Heart left ventricle (tissue), 16 donors: ENCODE measurements at places on chromosomes 13 and 19. TPM values are rescaled to one million over a fixed set of nuclear protein-coding genes. Genes with fewer than 3 reads are reported as not detected.
A peak's percentile ranks its signal among the peaks of the same experiment; 100 is the strongest.

Gene TUBB4A
- 0.15 TPM for polyA plus RNA-seq

GRCh38 chr19:38004186-38004520, 97.1 kb downstream of the SIPA1L3 start:
- no peak for DNase-seq

GRCh38 chr13:86155756-86156155, 356.5 kb upstream of the SLITRK6 start:
- DNase-seq: no peak

GRCh38 chr19:58096884-58097283, 1.1 kb downstream of the ZSCAN18 start:
- DNase-seq: no peak

Gene ADAMTSL5
- polyA plus RNA-seq: 20.8 TPM

DNA sequence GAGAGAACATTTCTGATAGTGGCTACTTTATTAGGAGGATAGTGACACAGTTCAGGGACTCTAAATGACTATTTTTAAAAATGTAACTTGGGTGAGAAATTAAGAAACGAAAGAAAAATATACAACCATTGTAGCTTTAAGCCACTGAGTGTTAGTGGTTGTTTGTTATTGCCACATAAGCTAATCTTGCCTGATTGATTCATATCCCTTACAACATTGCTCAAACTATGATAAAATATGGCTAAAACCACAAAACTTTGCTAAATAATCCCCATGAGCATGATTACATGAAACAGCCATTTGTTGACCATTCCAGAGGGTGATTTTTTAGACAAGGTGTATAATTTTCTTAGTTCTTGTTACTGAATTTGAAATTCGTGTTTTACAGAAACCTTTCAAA, 343.4 kb downstream of the SLITRK5 start:
- DNase-seq: no peak

Gene CBY2
- polyA plus RNA-seq: not detected

Gene DIRAS1
- polyA plus RNA-seq: 168 TPM

- no peak for DNase-seq
Measured at GRCh38 chr13:40371531-40372125, 294.8 kb downstream of the FOXO1 start.

Gene PSG4
- not detected for polyA plus RNA-seq

GRCh38 chr19:33290956-33291622, 11.2 kb downstream of the CEBPA start:
- no peak for DNase-seq

GRCh38 chr19:47445937-47446402, 25.7 kb downstream of the SLC8A2 start:
- no peak for DNase-seq

- DNase-seq: no peak
Measured at GRCh38 chr13:28306325-28306724, 168.0 kb downstream of the PAN3 start.

Gene KCNN4
- 0.46 TPM for polyA plus RNA-seq

DNA sequence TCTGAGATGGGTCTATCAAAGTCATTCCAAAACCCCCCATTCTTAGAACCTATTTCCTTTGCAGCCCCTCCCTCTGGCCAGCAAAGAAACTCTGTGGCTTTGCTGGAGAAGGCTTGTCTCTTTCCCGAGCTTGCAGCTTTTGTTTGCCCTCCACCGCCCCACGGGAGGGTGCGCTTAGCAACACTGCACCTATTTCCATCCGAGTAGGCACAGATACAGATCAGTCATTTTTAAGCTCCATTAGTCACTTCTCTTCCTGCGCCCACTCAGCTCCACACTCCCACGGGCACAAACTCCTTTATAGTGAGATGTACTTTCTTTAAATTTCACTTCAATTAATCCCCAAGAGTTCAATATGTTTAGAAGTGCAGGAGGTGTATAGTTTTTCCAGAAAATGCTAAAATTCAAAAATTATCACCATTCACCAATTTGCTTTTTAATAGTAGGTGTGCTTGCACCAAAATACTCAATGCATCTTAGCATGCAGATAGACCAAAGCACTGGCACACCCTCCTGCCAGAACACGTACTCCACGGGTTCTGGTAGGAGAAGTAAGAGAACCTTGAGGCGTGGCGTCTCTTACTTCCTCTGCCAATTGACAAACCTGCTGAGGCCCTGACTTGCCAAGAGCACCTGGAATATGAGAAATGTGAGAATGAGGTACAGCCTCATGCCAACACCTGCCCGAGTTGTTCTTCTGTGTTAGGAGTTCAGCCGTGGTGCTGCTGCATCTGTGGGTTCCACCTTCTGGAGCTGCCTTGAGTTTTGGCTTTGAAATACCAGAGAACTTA, 183.7 kb downstream of the TEX29 start:
- DNase-seq: no peak

Gene CTXN1
- not detected for polyA plus RNA-seq

Gene GPR42
- not detected for polyA plus RNA-seq

DNA sequence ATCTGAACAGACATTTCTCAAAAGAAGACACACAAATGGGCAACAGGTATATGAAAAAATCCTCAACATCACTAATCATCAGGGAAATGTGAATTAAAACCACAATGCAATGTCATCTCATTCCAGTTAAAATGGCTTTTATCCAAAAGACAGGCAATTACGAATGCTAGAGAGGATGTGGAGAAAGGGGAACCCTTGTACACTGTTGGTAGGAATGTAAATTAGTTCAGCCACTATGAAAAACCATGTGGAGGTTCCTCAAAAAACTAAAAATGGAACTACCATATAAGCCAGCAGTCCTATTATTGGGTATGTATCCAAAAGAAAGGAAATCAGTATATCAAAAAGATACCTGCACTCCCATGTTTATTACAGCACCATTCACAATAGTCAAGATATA, 24.7 kb upstream of the ZC3H13 start:
- DNase-seq: no peak

DNA sequence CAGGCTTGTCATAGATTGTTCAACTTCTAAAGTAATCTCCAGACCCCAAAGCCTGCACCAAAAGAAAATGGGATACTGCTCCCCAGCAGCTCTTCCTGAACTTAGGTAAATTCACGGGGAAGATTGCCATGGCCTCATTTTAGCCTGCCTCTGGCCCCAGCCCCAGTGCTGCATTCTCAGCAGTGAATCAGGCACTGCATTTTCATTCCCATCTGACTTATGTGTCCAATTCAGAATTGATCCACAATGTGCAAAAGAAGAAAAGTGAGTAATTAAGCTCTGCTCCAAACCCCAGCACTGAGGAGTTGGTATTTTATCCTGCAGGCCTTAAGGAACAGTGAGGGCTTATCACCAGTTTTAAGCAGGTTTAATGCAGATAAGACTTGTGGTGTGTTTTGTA, 176.4 kb downstream of the KCTD12 start:
- DNase-seq: no peak

GRCh38 chr13:72570019-72570418, 157.4 kb downstream of the MZT1 start:
- DNase-seq: no peak

GRCh38 chr13:50179977-50180376, 164.7 kb downstream of the KCNRG start:
- no peak for DNase-seq

GRCh38 chr13:93861818-93862217, 617.7 kb downstream of the DCT start:
- no peak for DNase-seq

Gene EPS8L1
- 3.0 TPM for polyA plus RNA-seq

- no peak for DNase-seq
Measured at GRCh38 chr13:53005626-53006025, 23.0 kb upstream of the OLFM4 start.

- no peak for DNase-seq
Measured at GRCh38 chr13:24161010-24161775, 673 bp downstream of the SPATA13 start.

Gene EDNRB
- 15.3 TPM for polyA plus RNA-seq

GRCh38 chr19:51824281-51825005, 29.5 kb downstream of the FPR3 start:
- DNase-seq: peak; percentile 34

GRCh38 chr13:82898586-82898985, 983.7 kb downstream of the SLITRK1 start:
- DNase-seq: no peak

- DNase-seq: no peak
Measured at GRCh38 chr13:46565808-46566750, 13.1 kb downstream of the LRCH1 start.

DNA sequence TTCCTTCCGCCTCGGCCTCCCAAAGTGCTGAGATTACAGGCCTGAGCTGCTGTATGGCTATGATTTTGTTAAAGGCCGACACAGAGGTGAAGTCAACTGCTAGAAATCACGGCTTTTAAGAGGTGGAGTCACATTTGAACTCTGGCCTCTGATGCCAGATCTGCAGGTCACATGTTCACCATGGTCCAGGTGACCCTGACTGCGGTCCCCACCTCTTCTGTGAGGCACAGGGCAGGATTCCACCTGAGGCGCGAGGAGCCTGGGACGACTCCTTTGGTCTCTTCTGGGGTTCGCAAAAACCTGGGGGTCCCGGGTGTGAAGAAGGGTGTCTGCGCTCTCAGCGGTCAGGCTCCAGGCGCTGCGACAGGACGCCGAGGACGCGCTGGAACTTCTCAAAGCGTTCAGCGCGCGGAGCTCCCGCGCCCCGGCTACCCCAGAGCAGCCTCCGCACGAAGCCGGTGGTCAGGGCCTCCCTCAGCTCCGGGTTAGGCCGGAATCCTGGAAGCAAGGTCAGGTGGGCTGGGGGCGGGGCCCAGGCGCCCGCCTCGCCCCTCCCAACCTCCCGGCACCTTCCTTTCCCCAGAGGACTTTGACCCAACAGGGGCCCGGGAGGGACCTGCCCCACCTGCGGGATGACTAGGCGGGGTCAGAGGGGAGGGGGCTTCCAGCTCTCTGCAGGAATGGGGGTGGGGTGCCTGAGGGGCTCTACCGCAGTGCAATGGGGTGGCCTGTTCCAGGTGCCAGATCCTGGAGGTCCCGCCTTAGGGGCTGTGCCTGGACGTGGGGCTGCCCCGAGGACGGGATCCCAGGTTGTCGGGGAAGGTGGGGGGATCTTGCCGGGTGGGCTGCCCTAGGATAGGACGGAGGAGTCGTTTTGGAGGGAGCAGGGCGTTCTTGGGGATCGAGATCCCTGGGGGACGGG, 13.0 kb downstream of the TRIP10 start:
- DNase-seq: no peak

GRCh38 chr13:113902986-113903775, 39.3 kb upstream of the GAS6 start:
- no peak for DNase-seq

GRCh38 chr13:95564733-95565291, 12.3 kb downstream of the CLDN10 start:
- no peak for DNase-seq

DNA sequence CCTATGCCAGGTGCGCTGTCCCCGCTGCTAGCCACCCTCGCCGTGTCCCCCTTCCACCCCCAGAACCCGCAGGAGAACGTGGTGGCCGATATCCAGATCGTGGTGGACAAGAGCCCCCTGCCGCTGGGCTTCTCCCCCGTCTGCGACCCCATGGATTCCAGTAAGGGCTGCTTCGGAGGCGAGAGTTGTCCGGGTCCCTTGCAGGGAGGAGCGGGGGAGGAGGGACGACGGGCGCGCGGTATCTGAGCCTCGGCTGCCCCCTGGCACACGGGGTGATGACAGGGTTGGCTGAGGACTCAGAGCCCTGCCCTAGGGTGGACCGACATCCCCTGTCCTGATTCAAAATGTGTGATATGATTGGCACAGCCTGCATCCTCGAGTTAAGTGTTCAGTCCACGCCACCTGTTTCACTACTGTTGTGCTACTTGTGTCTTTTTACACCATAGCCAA, 653 bp downstream of the MVB12A start:
- no peak for DNase-seq

DNA sequence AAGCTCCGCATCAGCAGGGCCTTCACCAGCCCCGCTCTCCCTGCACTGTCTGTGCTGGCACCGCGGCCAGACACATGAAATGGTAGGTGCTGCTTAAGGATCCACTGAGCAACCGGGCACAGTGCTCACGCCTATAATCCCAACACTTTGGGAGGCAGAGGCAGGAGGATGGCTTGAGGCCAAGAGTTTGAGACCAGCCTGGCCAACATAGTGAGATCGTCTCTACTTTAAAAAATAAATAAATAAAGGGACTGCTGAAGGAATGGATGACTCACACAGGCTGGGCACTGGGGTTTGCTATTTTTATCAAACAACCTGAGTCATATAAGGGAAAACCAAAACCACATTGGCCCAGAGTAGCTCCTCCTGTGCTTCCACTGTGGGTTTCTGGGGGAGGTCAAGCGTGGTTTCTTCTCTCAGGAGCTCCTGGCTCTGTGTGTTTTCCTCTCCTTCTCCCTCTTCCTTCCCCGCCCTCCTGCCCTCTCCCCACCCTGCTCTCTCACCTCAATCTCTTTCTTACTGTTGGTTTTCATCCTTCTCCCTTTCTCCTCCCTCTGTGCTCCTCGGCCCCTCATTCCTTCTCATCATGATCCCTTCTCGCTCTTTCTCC, 21.3 kb downstream of the VRK3 start:
- no peak for DNase-seq

Gene CCDC70
- not detected for polyA plus RNA-seq

GRCh38 chr13:113114511-113115362, 7.9 kb upstream of the F10 start:
- peak; percentile 11 for DNase-seq

- no peak for DNase-seq
Measured at GRCh38 chr13:50955241-50955640, 45.6 kb downstream of the RNASEH2B start.

- no peak for DNase-seq
Measured at GRCh38 chr13:95180513-95181245, 120.6 kb downstream of the ABCC4 start.

Gene FLT1
- 28.0 TPM for polyA plus RNA-seq

DNA sequence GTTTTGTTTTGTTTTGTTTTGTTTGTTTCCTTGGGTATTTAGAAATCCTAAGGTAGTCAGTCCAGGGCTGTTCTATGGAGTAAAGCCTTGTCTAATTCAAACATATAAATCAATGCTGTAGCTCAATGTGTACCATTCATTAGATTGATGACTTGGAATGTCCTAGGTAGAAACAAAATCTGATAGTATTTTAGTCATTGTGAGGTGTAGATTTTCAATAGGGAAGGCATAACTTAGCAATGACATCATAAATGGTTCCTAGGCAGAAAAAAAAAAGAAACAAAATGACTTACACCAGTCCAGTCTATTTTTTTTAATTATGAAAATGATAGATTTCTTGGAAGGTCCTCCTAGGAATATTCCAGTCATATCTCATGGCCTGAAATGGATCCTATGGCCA, 189.9 kb downstream of the SPRY2 start:
- no peak for DNase-seq

Gene MYPOP
- polyA plus RNA-seq: 8.7 TPM

GRCh38 chr19:30046522-30046921, 104.5 kb downstream of the URI1 start:
- DNase-seq: no peak

Gene ZNF230
- polyA plus RNA-seq: 1.8 TPM

Gene ZNF556
- polyA plus RNA-seq: not detected
